Renal pelvis (tissue), 12 donors: ENCODE measurements at places on chromosomes 3 and 15. TPM values are rescaled to one million over a fixed set of nuclear protein-coding genes. Genes with fewer than 3 reads are reported as not detected.

Gene SLC9A9
- polyA plus RNA-seq: 5.3 TPM

Gene IL5RA
- 1.0 TPM for polyA plus RNA-seq

Gene PRR20G
- not detected for polyA plus RNA-seq

Gene GREM1
- 0.58 TPM for polyA plus RNA-seq

Gene NR2E3
- polyA plus RNA-seq: 1.1 TPM

Gene MCF2L2
- polyA plus RNA-seq: 2.0 TPM

Gene RASA2
- 24.0 TPM for polyA plus RNA-seq

Gene NDN
- polyA plus RNA-seq: 101 TPM

Gene ZNF445
- polyA plus RNA-seq: 31.8 TPM

Gene ANKDD1A
- 10.0 TPM for polyA plus RNA-seq

Gene OR5K2
- 0.81 TPM for polyA plus RNA-seq

Gene CPN2
- 0.41 TPM for polyA plus RNA-seq

DNA sequence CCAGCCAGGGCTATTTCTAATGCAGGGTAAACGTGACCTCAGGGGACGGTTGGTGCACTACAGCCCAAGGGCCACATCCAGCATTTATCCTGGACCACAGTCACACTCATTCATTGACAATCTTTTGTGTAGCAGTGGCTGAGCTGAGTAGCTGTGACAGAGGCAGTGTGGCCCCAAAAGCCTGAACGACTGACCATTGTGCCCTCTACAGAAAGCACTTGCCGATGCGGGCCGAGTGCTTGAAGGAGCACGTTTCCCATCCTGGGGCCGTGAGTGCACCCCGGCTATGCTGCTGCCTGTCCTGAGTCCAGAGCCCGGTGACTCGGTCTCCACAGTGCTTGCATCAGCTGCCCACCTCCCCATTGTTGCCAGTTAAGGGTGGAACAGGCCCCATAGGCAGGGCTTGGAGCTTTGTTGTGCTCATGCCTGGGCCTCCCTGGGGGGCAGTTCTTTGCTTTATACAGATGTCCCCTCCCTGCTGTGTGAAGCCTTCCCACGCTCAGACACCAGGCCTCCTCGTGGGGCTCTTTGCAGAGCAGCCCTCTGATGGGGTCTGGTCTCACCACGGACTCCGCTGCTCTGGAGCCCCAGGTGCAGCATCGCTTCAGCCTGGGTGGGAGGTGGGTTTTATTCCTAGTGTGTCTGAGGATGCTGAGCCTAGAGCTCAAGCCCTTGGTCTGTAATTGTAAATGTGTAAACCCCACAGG is 13.0 kb upstream of the SNRPA1 start:
- DNase-seq: no peak

- no peak for DNase-seq
Measured at GRCh38 chr3:69776920-69777581, 37.8 kb downstream of the MITF start.

DNA sequence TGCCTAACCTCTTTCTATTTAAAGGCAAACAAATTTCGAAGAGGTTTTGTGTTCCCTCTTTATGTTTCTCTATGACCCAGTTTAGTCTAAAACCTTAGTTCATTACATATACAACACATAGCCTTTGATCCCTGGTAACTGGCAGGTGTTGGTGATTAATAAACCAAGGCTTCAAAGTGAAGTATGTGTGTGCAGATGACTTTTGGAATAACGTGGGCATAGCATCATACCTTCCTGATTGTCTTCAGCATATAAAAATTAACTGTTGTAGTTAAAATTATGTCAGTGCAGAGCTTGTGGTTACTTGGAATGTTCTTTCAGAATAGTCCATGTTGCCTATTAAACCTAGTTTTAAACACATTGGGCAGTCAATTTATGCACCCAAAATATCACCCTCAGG is 608.3 kb downstream of the ROBO2 start:
- DNase-seq: no peak

DNA sequence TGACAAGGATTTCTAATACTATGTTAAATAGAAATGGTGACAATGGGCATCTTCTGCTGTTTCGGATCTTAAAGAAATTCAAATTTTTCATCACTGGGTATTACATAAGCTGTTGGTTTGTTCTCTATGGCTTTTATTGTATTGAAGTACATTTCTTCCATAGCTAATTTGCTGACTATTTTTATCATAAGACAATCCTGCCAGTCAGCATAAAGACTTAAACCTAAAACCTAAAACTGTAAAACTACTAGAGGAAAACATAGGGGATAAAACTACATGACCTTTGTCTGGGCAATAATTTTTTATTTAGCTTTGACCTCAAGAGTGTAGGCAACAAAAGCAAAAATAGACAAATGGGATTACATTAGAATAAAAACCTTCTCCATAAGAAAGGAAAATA is 1017.4 kb downstream of the SI start:
- DNase-seq: no peak

- no peak for DNase-seq
Measured at GRCh38 chr15:90583471-90584252, 53.9 kb downstream of the CRTC3 start.

DNA sequence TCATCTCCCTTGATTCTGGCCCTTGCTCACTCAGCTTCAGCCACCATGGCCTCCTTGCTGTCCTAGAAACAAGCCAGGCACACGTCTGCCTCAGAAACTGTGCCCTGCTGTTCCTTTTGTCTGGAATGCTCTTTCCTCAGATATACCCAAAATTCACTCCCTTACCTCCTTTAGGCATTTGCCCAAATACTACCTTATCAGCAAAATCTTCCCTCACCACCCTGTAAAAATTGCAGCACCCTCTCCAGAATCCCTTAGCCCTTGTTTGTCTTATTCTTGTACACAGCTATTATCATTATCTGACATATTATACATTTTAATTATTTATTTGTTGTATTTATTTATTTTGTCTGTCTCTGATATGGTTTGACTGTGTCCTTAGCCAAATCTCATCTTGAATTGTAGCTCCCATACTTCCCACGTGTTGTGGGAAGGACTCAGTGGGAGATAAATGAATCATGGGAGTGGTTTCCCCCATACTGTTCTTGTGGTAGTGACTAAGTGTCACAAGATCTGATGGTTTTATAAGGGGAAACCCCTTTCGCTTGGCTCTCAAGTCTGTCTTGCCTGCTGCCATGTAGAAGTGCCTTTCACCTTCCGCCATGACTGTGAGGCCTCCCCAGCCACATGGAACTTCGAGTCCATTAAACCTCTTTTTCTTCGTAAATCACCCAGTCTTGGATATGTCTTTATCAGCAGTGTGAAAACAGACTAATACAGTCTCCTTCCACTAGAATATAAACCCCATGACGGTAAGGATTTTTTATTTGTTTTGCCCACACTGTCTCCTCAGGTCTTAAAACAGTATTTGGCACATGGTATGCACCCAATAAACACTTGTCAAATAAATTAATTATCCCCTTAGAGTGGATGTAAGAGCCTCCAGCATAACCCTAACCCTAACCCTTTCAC is 60.0 kb upstream of the STT3B start:
- no peak for DNase-seq

- peak; percentile 54 for DNase-seq
Measured at GRCh38 chr3:11530153-11530721, 113.5 kb downstream of the VGLL4 start.

- peak; percentile 42 for DNase-seq
Measured at GRCh38 chr3:142888099-142888480, 793 bp downstream of the PCOLCE2 start.

DNA sequence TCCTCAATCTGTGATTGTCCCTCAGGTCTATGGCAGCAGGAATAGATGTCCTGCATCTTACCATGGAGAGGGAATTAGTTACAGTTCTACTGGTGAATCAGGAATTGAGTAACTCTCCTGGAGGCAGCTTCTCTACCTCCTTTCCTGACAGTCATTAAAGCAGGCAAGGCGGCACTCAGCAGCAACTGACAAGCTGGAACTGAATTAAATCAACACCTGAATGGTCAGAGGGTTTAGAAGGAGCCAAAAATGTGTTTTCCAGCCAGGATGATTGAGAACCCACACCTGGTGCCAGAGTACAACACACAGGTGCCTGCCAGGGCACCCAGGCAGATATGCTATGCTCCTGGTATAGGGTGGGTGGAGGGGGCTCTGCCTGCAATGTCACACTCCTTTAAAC is 43.1 kb upstream of the TIPARP start:
- no peak for DNase-seq

DNA sequence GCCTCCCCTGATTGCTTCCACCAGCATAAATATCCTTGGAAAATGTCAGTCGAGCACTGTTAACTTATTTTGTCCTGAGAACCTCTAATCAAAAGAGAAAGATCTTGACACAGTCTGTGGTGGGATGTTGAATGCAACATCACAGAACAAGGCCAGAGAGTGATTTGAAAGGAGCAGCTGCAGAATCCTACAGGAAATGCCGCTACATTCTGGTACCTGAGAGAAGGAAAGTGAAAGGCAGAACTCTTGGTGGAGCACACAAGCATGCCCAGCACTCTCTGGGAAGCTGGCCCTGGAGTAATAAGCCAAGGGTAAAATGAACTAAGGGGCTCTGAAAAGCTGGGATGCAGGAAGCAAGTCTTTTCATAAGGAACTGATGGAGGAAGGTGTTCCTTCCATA is 75.8 kb downstream of the CBLB start:
- no peak for DNase-seq

DNA sequence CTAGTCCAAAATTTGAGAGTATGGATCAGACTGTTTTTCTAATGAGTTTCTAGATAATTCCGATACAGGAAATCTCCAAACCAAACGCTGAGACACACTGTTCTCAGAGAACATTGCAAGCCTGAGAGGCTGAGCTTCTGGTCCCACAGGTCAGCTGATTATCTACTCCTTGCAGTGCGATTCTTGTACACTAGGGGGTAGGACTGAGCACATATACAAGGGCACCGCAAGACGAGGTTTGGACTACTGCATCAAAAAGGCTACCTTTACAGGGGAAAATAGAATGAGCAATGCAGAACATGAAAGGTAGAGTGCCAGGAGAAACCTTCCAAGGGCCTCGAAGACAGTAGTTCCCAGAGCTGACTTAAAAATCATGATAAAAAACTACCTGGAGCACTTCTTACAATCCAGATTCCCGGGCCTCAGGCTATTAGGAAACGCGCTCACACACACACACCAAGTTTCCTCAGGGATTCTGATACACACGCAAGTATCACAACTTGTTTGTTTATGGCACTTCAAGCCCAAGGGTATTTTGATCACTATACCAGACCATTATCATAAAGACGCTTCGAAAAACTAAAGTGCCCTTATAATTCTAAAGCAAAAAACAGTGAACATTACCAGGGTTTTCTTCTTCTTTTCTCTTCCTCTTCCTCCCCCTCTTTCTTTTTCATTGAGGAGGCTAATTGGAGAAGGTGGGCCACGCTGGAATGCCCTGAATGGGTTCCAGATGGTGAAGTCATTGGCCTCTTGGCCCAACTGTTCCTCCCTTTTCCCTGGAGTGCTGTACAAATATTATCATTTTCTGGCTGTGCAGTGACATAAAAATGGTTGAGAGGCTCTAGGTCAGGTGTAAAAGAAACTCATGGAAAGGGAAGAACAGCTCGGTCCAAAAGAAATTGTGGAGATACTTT is 61.8 kb downstream of the SLC12A8 start:
- peak; percentile 22 for DNase-seq

DNA sequence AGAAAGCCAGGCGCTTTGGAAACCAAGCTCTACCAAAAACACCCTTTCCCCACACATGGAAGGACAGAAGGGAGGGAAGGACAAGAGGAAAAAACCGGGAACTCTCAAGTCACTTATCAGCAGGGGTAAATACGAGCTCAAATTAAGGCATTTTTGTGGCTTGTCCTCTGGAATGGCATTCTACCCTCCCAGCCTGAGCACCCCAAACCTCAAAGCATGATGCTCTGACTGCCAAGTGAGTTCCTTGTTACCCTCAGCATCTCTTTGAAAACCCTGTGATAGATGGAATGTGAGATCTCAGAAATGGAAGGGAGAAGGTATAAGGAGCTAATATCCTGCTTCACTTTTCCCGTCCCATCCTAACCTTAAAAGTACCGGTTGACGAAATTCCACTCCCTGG is 8.1 kb upstream of the CSPG5 start:
- DNase-seq: no peak

- peak; percentile 56 for DNase-seq
Measured at GRCh38 chr15:57916695-57917094, 148.8 kb downstream of the ALDH1A2 start.

- DNase-seq: no peak
Measured at GRCh38 chr3:5195605-5196004, 8.1 kb downstream of the EDEM1 start.

DNA sequence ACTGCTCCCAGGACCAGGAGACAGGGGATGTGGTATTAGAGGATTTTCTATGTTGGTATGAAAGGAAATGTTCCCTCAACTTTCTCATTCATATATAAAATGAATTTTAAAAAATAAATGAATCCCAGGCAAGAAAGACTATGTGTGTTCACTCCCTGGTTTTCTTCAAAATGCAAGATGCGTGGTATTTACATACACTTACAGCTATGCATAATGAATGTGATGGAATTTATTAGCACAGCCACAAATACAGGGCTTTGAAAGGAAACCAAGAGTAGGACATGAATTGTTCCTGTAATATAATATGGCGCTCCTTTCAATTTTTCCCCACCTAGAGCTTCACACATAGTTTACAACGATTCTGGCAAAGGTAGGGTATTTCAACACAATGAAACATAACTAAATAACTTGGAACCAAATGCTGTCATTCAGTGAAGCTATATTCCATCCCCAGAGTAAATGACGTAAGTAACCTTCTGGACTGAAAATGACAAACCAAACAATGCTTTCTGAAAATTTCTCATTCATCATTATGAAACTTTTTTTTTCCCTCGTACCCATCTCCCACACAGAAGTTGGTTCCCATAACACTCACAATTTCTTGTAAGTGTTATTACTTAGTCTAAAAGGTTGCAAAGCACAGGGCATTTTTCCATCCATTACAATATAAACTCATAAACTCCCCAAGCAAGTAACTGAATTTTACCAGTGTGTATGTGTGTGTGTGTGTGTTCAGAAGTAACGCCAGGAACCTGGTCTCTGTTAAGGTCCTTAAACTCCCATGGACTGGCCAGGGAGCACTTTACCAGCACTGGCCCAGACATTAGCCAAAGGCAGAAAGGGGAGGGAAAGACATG is 41.8 kb downstream of the CBLB start:
- DNase-seq: no peak

DNA sequence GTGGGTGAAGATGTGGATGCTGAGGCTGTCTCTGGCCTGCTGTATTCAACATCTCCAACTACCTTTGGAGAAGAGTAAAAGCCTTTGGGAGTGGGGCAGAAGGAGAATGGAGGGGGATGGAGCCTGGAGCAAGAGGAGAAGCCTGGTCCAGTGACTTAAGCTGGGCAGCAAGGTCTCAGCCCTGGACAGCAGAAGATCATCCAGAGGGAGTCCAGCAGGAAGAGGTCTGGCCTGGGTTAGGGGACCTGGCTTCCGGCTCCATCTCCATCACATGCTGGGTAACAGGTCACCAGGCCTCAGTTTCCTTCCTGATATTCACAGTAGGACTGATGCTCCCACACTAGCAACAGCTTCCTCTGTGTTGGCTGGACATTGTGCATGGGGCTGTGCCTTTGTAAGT is 3.8 kb upstream of the ISL2 start:
- no peak for DNase-seq

DNA sequence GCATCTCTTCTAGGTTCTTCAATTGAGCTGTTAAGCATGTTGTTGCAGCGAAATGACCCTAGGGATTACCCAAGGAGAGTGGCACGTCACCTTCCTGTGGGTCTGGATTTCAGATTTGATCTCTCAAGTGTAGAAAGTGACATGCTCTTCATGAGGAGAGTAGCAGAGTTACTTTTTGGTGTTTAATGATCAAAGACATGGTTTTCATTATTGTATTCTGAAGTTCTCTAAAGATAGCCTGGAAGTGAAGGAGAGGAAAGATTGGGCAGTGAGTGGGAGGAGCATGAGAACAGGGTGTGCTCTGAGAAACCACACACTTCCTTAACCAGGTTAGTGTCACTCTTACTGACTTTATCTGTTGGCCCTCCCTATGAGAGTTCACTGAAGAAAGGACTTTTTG is 153.6 kb downstream of the AKAP13 start:
- no peak for DNase-seq
